CD8-positive, alpha-beta T cell (primary cell): ENCODE measurements at places on chromosomes 3 and 15.

- DNase-seq = no peak
Measured at GRCh38 chr15:80456517-80457492, 52.6 kb downstream of the ARNT2 start.

- no peak for DNase-seq
Measured at GRCh38 chr3:49668861-49669260, 5.3 kb upstream of the APEH start.

DNA sequence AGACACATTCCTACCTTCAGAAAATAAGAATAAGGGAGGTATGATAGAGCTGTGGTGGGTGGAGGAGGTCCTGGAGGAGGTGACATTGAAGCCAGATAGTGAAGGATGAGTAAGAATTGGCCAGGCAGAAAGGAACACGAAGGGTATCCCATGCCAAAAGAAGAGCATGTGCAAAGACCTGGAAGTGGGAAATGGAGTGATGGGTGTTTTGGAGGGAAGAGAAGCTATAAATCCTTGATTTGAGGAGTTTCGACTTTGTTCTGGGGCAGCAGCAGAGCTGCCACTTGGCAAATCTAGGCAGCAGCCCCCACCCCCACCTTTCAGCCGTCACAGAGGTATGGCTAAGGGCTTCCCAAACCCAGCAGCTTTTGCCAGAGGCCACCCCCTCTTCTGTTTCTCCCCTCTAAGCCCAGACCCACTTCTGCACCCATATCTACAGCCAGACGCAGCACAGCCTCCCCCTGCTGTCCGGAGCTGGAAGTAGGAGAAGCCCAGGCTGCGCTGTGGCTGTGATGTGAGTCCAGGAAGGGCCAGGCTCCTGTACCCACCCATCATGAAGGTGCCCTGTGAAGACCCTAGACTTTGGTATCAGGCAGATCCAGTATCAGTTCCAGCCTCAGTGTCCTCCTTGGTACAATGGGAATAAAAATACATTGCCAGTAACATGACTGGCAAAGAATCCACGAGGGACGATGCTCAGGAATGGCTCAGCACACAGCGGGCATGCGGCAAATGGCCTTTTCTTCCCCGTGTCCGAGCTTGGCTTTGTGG lies 188.7 kb upstream of the LINGO1 start:
- DNase-seq = no peak

GRCh38 chr3:124700880-124701684 lies 29.2 kb upstream of the UMPS start:
- no peak for DNase-seq

DNA sequence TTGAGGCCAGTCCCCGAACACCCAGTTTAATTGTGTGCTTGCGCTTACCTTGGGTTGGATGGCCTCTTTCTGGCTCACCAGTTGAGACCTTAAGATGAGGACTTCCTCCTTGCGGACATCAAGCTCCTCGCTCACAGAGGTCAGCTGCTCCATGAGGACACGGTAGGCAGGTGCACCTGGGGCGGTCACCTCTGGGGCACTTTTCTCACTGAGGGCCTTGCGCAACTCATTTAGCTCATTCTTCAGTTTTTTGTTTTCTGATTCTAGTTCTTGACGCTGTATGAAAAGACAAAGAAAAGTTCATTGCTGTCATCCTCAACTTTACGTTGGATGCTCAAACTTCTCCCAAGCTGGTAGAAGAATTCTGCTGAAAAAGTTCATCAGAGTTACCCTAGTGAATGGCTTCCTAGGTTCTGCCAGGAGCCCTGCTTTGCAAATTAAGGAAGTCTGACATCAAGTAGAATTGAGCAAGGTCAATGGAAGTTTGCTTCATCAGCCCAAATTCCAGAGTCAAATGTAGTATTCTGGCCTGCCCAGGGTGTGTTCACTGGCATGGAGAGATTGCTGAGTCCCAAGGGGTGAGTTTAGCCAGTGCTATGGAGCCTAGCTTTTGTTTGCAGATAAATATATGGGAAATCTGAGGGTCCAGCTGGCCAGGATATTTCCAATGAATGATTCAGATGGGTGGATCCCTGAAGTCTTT lies 55.8 kb upstream of the MYO5C start:
- no peak for DNase-seq

GRCh38 chr3:195224156-195224979 lies 46.6 kb downstream of the XXYLT1 start:
- DNase-seq = no peak
